Heart left ventricle (tissue), 16 donors: ENCODE measurements at places on chromosomes 1 and 21. TPM values are rescaled to one million over a fixed set of nuclear protein-coding genes. Genes with fewer than 3 reads are reported as not detected.

- H3K4me1 ChIP-seq, result no peaks in the 10 kb centered on the region
- no peak overlapping the region for H3K4me3 ChIP-seq
- DNase-seq, result no peak
- H3K27ac ChIP-seq, result no peak overlapping the region
- H3K36me3 ChIP-seq, result peaks cover 89% of the 10 kb centered on the region
Measured at GRCh38 chr1:225851805-225852204, 30.4 kb downstream of the TMEM63A start.

GRCh38 chr1:233448109-233448689 lies 120.7 kb downstream of the MAP3K21 start:
- no peak overlapping the region for H3K4me3 ChIP-seq
- H3K27me3 ChIP-seq, result no peaks in the 10 kb centered on the region
- H3K4me1 ChIP-seq, result no peaks in the 10 kb centered on the region

- no peak overlapping the region for H3K4me3 ChIP-seq
- H3K27ac ChIP-seq, result no peak overlapping the region
- no peaks in the 10 kb centered on the region for H3K36me3 ChIP-seq
Measured at GRCh38 chr1:217921126-217921904, 290.2 kb downstream of the SPATA17 start.

The NAXE gene
- 131 TPM for total RNA-seq

DNA sequence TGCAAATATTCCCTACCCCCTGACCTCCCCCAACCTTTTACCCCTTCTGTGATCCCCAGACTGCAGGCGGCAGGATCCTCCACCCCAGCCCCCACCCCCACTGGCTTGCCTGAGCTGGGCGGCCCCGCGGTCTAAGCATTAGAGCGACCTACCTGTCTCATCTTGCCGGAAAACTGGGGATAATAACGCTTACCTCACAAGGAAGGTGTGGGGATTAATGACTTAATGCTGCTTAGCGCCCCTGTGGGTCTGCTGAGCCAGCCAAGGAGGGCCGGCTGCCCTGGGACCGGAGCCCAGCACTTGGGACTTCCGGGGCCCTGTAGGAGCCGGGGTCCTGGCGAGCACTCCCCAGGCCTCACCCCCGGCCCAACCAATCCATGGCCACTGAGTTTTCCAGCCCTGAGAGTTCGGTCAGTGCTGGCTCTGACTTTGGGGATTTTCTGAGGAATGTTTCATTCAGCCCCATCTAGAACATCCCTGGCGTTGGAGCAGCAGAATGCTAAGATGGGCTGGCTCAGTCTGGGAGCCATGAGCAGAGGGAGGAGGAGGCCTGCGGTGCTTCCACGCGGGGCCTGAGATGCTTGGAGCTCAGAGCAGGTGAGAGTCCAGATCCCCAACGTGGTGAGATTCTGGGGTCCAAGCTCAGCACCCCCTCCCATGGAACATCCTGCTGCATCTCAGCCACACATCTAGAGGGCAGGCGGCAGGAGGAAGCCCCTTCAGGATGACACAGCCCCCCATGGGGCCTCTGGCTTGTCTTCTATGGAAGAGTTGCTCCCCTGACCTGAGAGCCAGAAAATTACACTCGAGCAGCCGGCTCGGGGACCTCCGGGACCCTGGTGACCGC lies 97.9 kb downstream of the RIPK4 start:
- no peak overlapping the region for H3K4me3 ChIP-seq
- no peaks in the 10 kb centered on the region for H3K36me3 ChIP-seq
- no peaks in the 10 kb centered on the region for H3K27me3 ChIP-seq
- no peak overlapping the region for H3K27ac ChIP-seq
- no peak for DNase-seq
